ENCODE measurements at places on chromosomes 5 and 9. TPM values are rescaled to one million over a fixed set of nuclear protein-coding genes. Genes with fewer than 3 reads are reported as not detected.

The GTF3C5 gene
- 47.3 TPM for total RNA-seq

The SUSD3 gene
- total RNA-seq, result 6.4 TPM

The ODF2 gene
- total RNA-seq, result 34.4 TPM

The PCDHB2 gene
- 6.8 TPM for total RNA-seq

DNA sequence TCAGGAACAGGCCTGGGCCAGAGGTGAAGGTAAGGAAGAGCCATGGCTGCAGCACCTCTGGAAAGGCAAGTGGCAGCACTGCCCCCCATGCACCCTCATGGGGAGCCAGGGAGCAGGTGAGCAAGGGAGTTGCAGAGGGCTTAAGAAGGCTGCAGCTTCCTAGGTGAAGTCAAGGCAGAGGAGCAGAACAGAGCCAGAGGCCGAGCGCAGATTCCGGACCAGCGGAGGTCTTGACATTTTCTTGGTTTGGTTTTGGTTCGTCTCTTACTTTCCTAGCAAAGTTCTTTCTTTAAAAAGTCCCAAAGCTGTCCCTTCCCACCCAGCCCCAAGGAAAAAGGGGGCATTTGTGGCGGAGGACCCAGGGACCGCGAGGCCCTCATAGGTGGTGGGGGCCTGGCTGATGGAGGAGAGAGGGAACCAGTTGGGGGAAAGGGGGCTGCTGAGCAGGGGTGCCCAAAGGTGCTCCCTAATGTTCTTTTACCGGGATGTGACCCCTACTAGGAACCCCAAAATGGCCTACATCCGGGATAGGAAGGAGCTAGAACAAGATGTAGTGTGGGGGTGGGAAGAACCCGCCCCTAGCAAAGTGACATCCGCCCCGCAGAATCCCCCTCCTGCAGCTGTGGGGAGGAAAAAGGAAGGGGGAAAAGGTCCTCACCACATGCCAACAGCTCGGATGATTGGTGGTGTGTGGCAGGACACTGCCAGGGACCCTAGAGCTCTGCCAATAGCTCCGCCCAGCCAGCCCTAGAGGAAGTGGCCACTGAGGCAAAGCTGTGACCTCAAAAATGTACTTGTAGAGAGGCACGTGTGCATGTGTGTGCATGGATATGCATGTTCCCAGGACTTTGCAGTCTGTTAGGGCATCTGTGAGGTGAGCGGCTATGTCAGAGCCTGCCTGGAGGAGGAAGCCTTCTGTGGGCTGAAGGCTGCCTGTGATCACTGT is 914 bp upstream of the CD72 start:
- no peak for DNase-seq
- no peaks in the 10 kb centered on the region for H3K27me3 ChIP-seq
- no peak overlapping the region for H3K4me3 ChIP-seq
- no peaks in the 10 kb centered on the region for H3K4me1 ChIP-seq
- H3K36me3 ChIP-seq, result no peaks in the 10 kb centered on the region

GRCh38 chr5:108700930-108701329 is 46.8 kb upstream of the FER start:
- H3K27ac ChIP-seq, result no peak overlapping the region
- no peak overlapping the region for H3K4me3 ChIP-seq
- peaks cover 4% of the 10 kb centered on the region for H3K4me1 ChIP-seq
- DNase-seq, result peak; percentile 59

DNA sequence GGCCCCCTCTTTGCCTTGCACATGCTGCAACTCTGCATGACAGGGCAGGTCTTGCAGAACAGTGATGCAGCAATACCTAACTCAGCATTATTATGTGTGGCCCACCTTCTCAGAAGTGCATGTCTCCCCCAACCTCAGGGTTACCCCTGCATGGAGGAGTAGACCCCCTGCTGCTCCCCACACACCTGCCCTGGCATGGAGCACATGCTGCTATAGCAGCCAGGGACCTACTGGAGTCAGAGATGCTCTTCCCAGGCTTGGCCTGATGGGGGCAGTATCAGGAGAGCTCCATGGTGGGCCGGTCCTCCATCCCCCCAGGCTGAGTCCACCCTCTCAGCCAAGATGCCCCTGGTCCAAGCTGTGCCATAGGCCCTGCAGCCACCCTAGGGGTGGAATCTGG is 13.2 kb upstream of the BOD1 start:
- H3K27ac ChIP-seq, result no peak overlapping the region
- no peaks in the 10 kb centered on the region for H3K36me3 ChIP-seq
- DNase-seq, result no peak
- no peak overlapping the region for H3K4me3 ChIP-seq

DNA sequence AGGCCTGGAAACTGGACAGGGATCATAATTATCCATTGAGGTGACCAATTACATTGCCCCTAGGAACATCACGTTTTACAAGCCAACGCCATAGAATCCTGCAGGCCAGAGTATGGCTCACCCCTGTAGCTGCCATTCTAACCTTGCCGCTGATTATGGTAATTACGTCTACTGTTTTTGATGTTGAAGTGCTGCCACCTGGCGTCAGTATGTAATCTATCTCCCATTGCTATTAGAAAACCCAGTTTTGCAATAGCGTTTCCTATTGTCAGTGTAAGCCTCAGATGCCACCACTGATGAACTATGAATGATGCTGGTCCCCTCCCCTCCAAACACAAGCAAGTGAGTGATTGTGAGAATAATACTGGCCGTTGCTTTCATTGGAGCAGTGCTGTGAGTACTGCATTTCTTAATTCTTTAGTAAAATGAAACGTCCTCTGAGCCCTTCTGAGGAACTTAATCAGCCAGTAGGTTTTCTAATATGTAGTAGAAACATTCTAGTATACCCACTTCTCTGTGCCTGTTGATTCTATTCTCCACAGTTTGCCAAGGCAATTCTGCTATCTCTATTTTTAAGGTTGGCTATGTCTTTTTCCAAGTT is 100.5 kb upstream of the NMUR2 start:
- H3K27ac ChIP-seq, result no peak overlapping the region
- no peaks in the 10 kb centered on the region for H3K27me3 ChIP-seq
- DNase-seq, result peak; percentile 60

All from lung (tissue), 17 donors.